Esophagus squamous epithelium (tissue), 5 donors: ENCODE measurements at places on chromosomes 2 and 18.

DNA sequence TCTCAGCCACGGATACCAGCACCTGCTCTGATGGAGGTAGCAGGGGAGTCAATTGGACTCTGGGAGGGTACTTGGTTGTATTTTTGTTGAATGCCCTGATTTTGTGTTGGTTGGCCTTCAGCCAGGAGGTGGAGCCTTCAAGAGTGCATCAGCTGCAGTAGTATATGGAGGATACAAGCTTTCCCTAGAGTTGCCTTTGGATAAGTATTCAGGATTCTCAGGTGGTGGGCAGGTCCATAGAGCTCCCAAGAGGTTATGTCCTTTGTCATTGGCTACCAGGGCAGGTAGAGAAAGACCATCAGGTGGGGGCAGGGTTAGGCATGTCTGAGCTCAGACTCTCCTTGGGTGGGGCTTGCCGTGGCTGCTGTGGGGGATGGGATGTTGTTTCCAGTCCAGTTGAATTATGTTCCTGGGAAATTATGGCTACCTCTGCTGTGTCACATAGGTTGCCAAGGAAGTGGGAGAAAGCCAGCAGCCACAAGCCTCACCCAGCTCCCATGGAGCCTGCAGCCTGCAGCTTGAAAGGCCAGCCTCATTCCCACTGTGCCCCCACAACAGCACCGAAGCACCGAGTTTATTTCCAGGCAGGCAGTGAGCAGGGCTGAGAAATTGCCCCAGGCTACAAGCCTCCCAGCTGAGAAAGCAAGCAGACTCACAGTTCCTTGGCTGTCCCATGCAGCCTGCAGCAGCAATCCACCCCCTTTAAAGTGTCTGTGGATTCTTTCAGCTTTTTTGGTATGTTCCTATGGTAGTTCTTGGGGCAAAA is 38.6 kb upstream of the CHST9 start:
- no peak overlapping the region for H3K4me3 ChIP-seq
- H3K4me1 ChIP-seq = no peaks in the 10 kb centered on the region
- H3K27me3 ChIP-seq = no peaks in the 10 kb centered on the region

DNA sequence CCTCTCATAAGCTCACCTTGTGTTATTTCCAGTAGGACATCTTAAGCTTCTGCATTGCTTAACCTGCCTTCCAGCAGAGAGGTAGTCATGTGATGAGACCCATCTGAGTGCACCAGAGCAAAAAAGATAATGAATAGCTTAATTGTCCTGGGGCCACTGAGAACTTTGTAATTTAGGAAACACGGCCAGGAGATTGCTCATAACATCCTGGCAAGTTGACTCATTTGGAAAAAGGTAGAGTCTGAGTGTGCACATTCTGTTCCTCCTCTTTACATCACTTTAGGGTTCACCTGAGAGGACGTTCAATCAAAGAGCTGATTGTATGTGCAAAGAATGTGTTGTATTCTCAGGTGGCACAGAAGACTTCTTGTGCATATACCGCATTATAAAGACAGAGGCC is 830.2 kb upstream of the SOX11 start:
- H3K4me1 ChIP-seq = no peaks in the 10 kb centered on the region
- no peak overlapping the region for H3K27ac ChIP-seq
- no peak for DNase-seq
- no peaks in the 10 kb centered on the region for H3K27me3 ChIP-seq
- H3K36me3 ChIP-seq = no peaks in the 10 kb centered on the region
- H3K4me3 ChIP-seq = no peak overlapping the region

- DNase-seq = no peak
- no peaks in the 10 kb centered on the region for H3K27me3 ChIP-seq
- H3K4me1 ChIP-seq = no peaks in the 10 kb centered on the region
- no peak overlapping the region for H3K4me3 ChIP-seq
Observed at GRCh38 chr2:125167152-125167551, 1142.1 kb downstream of the CNTNAP5 start.

- H3K36me3 ChIP-seq = no peaks in the 10 kb centered on the region
- no peak overlapping the region for H3K27ac ChIP-seq
- no peak overlapping the region for H3K4me3 ChIP-seq
- H3K27me3 ChIP-seq = no peaks in the 10 kb centered on the region
- no peak for DNase-seq
Observed at GRCh38 chr2:5502385-5502784, 189.8 kb upstream of the SOX11 start.
